ENCODE measurements at places on chromosomes 7 and 10.

DNA sequence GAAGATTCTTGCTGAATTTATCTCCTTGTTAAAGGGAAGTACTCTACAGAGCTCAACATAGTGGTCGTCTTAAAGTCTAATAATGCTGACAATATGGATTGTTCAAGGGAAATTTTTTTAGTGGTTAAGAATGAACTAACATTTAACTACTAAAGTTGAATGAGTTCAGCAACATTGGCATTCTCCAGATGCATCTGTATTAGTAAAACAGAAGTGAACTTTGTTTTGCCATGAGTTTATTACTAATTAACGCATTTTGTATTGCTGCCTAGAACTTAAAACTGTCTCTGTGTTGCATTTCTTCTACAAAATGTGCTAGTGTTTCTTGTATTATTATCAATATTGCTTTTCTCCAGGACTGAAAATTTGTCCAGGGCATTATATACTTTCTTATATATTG lies 67.5 kb downstream of the C1GALT1 start:
- DNase-seq = no peak

DNA sequence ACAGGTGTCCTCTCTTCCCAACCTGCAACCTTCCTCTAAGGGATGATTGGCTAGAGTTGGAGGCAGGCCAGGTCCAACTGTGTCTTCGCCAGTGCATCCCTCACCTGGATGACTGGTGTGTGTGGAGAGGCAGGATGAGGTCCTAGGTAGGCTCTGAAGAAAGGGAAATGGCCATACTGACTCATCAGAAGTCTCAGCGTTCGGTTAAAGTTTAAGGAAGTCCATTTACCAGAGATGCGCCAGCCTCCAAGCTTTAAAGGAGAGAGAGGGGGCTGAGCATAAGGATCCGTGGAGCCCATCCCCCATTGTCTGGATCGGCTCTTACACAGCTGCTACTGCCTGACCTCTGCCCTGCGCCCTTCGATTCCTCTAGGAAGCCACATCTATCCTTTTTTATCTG lies 4.4 kb downstream of the KEL start:
- DNase-seq = no peak

GRCh38 chr7:128759242-128759641 lies 16.4 kb downstream of the OPN1SW start:
- no peak for DNase-seq

DNA sequence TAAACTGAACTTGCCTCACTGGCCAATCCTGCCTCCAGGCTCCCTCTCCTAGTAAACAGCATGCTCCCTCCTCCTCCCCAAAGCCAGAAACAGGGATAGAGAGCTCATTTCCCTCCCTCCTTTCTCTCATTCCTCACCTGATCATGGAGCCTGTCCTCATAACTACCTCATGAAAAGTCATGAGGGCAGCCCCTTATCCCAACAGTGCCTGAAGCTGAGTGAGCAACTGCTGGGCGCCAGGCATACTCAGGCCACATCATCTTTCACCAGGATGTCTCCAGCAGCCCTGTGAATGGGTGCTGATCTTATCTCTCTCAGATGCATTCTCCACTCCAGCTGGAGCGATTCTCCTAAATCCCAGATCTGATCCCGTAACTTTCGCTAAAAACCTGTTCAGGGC lies 307.2 kb downstream of the PRPF18 start:
- DNase-seq = no peak

DNA sequence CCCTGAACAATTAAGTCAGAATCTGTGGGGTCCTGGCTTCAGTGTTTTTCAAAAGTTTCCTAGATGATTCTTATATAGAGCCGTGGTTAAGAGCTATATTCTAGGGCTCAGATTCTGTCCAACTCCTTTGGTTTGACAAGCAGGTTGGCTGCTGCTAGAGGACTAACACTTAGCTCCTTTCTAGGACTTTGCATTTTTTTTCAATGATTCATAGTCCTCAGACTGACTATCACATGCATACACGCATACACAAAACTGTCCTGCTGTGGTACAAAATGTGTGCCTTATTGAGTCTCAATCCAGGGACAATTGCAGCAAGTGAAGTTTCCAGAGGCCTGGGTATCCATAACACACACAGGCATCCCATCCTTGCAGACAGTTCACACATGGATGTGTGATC lies 392.0 kb downstream of the NRG3 start:
- no peak for DNase-seq

DNA sequence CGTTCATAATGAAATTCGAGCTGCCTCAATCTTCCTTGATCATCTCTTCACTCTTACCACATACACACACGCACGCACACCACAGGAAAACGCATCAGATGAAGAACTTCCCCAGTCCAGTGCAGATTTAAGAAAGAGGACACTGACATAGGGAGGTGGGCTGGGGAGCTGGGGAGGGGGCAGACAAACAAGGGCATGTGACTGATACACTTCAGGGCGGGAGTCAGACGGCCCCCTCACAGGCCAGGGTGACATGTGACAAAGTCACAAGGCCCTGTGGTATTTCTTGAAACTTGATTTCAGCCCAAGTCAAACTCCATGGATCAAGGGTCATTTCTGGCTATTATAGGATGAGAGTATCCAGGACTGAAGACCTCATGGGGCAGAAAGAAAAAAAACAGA lies 82.6 kb downstream of the KCNMA1 start:
- no peak for DNase-seq

GRCh38 chr7:129750091-129750490 lies 138.6 kb downstream of the NRF1 start:
- DNase-seq = no peak

- DNase-seq = no peak
These were observed 19.4 kb upstream of the CDC14C start for GRCh38 chr7:48904975-48905374.

DNA sequence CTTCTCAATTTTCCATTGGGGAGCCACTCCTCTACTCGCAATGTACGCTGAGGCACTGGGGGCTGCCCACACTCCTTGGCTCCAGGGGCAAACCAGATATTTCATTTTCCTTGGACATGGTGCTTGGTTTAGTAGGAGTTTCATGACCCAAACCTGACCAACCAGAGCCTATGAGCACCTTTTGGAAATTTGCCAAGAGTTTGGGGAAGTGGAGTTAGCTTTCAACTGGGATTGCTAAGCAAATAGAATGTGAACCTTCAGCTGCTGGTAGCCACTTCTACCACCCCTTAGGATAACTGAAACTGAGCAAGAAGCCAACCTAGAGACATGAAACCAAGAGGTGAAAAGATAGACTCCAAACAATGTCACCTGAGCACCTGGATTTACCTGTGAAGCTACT lies 74.9 kb upstream of the COL13A1 start:
- no peak for DNase-seq
